ENCODE measurements at places on chromosomes 11 and 22.

GRCh38 chr11:133041181-133041580 is 491.1 kb downstream of the OPCML start:
- no peak for DNase-seq

GRCh38 chr22:19398206-19398605 is 33.3 kb downstream of the HIRA start:
- DNase-seq: no peak

DNA sequence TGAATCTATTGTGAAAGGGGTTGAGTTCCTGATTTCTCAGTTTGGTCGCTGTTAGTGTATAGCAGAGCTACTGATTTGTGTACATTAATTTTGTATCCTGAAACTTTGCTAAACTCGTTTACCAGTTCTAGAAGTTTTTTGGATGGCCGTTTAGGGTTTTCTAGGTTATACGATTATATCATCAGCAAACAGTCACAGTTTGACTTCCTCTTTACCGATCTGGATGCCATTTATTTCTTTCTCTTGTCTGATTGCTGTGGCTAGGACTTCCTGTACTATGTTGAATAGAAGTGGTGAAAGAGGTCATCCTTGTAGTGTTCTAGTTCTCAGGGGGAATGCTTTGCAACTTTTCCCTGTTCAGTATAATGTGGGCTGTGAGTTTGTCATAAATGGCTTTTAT is 24.6 kb upstream of the OOSP4B start:
- no peak for DNase-seq

GRCh38 chr11:46800177-46800576 is 45.9 kb downstream of the CKAP5 start:
- DNase-seq: no peak

GRCh38 chr22:48490500-48491411 is 1336.9 kb downstream of the BRD1 start:
- DNase-seq: no peak

DNA sequence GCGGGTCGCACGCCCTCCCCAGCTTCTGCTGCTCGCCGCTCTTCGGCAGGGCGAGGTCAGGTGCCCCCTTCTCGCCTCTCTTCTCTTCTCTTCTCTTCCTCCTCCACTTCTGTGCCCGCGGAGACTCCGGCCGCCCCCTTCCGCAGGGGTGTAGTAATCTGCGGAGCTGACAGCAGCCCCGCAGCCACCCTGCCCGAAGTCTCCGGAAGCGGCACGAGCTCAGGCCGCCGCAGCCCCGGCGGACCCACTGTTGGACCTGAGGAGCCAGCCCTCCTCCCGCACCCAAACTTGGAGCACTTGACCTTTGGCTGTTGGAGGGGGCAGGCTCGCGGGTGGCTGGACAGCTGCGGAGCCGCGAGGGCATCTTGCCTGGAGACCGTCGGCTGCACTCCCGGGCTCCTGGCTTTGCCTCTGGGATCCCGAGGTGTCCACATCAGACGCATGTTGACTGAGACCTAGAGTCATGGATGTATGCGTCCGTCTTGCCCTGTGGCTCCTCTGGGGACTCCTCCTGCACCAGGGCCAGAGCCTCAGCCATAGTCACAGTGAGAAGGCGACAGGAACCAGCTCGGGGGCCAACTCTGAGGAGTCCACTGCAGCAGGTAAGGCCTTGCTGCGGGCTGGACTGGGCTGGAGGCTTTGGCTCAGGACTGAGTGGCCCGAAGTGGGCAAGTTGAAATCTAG is 486 bp downstream of the STIM1 start:
- DNase-seq: no peak

DNA sequence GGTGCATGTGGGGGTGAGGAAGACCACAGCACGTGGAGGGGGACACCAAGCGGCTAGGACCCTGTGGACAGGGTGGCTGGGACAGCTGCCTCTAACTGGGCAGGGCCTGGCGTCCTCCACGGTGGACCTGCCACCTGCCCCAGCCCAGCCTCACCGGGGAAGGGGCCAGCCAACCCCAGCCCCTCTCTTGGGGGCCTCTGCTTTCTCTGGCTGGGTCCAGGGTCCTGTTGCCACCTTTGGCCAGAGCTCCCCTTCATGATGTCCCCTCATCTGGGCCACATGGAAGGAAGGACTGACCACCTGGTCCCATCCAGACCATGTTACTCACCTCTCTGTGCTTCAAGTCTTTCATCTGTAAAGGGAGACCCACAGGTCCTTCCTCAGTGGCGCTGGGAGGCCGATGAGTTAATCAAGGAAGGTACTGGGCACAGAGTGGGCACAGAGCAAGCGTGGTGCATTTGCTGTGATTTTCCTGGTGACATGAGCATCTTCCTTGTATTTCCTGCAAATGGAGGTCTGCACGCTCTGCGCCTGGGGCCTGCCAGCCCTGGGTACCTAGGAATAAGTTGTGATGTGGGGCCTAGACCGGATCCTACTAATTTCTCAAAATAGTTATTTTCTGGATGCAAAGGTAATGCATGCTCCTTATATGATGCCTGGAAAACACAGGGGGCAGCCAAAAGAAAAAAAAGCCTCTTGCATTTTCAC is 538.4 kb downstream of the TBC1D22A start:
- DNase-seq: no peak

- DNase-seq: no peak
Observed at GRCh38 chr11:214083-214482, 6.6 kb downstream of the RIC8A start.

- no peak for DNase-seq
Observed at GRCh38 chr11:78069465-78069864, 5.8 kb downstream of the THRSP start.

- DNase-seq: no peak
Observed at GRCh38 chr11:44784436-44784760, 57.6 kb downstream of the TSPAN18 start.

- DNase-seq: no peak
Observed at GRCh38 chr11:19813158-19813879, 100.7 kb downstream of the NAV2 start.

- DNase-seq: no peak
Observed at GRCh38 chr11:61022311-61023085, 51.0 kb downstream of the CD6 start.

DNA sequence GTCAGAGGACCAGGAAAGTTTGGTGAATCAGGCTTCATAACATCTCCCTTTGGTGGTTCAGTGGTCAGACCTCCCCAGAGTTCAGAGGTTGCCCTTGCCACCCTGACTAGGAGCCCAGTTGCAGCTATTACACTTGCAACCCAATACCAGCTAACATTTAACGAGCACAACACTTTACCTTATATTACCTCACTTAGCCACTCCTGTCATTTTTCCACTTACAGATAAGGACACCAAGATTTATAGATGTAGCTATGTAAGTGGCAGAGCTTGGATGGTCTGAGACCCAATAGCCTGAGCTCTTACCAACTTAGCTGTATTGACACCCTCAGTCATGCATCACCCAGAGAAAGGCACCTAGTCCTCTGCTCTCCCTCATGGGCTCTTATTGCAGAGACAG is 234.7 kb downstream of the INSC start:
- no peak for DNase-seq

- DNase-seq: no peak
Observed at GRCh38 chr11:111976119-111976766, 39.1 kb downstream of the DIXDC1 start.

GRCh38 chr22:39494471-39495120 is 7.5 kb upstream of the MIEF1 start:
- DNase-seq: no peak

GRCh38 chr11:65502555-65503367 is 3.9 kb downstream of the MALAT1 start:
- DNase-seq: no peak

GRCh38 chr22:23065069-23065451 is 5.3 kb upstream of the GNAZ start:
- no peak for DNase-seq

GRCh38 chr11:118283756-118284350 is 19.8 kb upstream of the MPZL2 start:
- no peak for DNase-seq

- DNase-seq: no peak
Observed at GRCh38 chr11:105881027-105881426, 141.0 kb downstream of the MSANTD4 start.

DNA sequence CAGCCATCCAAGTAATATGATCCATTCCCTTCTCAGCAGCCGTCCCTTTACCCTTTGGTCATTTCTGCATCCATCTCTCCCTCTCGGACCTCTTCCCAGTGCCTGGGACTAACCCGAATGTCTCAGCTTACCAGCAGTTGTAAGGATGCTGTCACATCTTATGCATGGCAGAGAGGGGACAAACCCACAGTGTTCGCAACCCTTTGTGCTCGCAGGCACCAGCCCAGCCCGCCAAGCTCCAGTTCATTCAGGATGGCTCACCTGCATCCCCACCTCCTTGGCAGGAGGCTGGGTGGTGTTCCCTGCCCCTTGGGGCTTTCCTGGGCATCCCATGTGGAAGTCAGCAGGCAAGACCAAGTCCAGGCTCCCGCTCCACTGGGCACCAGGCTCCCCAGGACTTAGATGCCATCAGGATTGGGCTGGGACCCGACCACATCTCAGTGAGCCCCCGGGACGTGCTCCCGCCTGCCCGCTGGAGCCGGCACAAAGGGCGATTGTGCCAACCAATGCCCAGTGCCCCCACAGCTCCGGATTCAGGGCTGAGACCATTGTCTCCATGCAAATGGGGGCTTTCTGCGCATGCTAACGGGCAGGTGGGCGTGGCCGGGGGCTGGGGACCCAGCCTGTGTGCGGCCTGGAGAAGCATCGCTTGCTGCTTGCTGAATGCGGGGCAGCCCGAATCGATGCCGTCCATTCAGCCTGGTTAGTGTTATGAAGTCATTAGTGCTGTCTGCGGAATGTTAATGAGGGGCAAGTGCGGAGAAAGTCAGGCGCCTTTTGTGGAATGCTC is 108.6 kb downstream of the KCNQ1OT1 start:
- DNase-seq: no peak

DNA sequence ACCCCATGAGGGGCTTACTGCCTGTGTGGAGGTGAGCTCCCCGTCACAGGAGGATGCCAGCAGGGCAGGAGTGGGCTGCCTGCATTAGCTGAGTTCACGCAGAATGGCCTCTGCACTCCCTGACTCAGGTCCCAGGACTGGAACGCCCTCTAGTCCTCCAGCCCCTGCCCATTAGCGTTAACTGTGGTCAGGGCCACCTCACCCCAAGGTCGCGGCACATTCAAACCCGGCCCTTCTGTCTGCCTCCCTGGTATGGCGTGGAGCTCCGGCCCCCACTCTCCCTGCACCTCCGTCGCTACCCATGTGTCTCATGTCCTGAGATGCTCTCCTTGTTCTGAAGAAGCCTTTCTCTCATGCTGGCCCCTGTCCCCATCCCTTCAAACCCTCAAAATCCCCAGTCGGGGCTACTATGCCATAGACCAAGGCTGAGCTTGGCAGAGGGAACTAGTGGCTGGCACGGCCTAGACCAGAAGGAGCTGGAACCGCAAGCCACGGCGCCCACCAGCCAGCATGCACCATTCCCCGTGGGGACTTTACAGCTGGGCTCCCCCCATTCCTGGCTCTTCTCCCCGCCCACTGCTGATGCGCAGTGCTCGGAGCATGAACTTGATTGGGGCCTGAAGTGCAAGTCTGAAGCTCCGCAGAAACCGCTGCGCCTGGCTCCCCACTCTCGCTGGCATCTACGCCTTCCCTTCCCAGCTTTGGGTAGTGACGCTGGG is 79.5 kb upstream of the RTL6 start:
- no peak for DNase-seq

- no peak for DNase-seq
Observed at GRCh38 chr22:43273902-43274484, 69.2 kb downstream of the SCUBE1 start.

DNA sequence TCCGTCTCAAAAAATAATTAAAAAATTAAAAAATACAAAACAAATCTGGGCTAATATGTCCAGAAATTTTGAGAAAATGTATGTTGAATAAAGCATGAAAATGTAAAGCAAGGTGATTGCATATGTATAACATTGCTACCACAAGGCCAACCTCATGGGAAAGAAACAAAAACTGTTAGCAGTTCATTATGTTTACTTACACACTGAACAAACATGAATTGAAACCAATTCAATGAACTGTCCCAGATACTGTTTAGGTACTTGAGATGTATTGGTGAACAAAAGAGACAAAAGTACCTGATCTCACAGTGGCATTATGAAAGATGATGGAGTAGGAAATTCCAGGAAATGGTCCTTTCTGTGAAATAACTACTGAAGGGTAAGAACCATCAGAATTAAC is 43.8 kb upstream of the IGLL5 start:
- DNase-seq: no peak

GRCh38 chr11:128227466-128227865 is 359.9 kb downstream of the ETS1 start:
- DNase-seq: no peak

DNA sequence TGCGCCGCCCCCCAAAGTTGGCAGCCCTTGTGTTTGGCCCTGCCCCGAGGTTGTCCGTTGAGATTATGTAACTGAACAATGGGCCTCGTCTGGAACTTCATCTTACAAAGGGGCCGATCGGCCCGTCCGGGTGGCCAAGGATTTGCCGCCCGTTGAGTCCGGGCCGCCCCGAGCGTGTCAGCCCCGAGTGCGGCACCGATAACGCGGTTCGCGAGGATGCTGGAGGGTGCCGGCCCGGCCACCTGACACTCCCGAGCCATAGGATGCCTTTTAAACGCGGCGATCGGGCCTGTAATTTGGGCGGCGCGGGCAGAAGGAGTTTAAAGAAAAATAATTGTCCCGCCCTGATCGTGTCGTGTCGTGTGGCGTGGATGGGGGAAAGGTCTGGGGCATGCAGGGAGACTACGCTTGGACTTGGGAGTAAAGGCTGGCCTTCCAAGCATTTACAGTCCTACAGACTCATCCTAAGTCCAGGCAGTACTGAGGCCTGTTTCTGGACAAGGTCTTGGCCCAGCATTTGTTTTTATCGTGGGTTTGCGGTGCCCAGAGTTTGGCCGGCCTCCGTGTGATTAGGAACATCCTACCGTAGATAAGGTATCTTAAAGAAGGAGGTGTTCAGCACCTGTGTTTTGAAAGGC is 1.3 kb downstream of the WEE1 start:
- no peak for DNase-seq

- DNase-seq: no peak
Observed at GRCh38 chr11:75813622-75814039, 1.4 kb upstream of the UVRAG start.

DNA sequence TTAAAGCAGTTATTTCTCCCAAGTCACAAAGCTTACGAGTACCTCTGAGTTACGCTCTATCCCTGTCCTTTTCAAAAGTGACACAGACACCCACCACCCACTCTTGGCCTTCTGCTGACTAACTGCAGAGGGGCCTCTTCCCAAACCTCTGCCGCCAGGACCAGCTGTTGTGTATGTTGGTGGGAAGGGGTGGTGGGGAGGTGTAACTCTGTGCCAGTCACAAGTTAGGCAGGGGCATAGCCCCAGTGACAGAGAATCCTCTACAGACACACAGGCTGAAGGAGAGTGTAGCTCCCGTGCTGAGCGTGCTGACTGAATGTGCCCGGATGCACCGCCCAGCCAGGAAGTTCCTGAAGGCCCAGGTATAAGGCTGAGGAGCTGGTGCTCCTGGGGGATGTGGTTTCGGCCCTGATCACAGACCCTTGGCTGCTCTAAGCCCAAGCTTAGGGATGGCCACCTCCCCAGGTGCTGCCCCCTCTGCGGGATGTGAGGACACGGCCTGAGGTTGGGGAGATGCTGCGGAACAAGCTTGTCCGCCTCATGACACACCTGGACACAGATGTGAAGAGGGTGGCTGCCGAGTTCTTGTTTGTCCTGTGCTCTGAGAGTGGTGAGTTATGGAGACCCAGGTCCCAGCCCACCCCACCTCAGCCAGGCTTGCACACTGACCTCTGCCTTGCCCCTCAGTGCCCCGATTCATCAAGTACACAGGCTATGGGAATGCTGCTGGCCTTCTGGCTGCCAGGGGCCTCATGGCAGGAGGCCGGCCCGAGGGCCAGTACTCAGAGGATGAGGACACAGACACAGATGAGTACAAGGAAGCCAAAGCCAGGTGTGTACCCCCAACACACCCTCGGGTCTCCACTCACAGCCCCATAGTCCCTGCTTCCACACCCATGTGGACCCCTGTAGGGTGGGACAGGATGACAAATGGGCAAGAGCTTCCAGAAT is 4.9 kb downstream of the RIC8A start:
- DNase-seq: no peak

Data from stimulated activated CD8-positive, alpha-beta memory T cell treated with anti-CD3 and anti-CD28 coated beads, Interleukin-4, amount 100 ng/mL, for 4 hours (primary cell).